ENCODE measurements at places on chromosomes 3 and 15. TPM values are rescaled to one million over a fixed set of nuclear protein-coding genes. Genes with fewer than 3 reads are reported as not detected.

MEIS2 gene
- 6.7 TPM for total RNA-seq

TUBGCP4 gene
- total RNA-seq, result 21.2 TPM

TMEM45A gene
- total RNA-seq, result 39.2 TPM

HCLS1 gene
- total RNA-seq, result 2.0 TPM

DNA sequence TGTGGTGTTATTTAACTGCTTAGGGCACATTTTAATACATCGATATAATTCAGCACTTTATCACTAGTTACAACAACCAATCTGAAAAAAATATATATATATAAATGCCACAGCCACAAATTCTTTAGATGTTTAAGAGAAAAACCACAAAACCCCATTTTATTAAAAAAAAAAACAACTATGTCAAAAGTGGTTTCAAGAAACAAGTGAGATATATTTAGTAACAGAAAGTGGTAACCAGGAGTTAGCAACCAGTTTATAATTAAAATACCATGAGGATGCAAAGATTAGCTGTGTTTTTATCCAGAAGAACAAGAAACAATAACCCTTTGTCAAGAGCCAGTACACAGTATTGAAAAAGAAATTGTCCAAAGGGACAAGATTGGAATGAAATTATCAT, 14.8 kb upstream of the DIPK2A start:
- no peak for DNase-seq

DNA sequence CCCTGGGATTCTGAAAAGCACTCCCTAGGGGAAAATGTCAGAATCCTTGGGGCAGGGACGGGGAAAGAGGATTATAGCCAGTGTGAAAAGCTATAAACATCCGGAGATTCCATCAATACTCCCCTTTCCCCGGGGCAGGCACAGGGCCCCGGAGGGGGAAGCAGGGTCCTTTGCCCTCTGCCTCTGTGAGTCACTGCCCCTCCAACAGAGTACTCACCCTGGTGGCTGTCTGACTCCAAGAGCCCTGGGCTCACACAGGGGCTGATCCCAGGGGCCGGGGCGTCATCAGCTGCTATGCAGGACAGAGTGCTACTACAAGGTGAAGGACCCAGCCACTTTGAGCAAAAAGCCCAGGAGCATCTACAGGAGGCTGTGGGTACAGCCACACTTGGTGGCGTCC, 133.0 kb upstream of the PRR20G start:
- DNase-seq, result no peak

DNA sequence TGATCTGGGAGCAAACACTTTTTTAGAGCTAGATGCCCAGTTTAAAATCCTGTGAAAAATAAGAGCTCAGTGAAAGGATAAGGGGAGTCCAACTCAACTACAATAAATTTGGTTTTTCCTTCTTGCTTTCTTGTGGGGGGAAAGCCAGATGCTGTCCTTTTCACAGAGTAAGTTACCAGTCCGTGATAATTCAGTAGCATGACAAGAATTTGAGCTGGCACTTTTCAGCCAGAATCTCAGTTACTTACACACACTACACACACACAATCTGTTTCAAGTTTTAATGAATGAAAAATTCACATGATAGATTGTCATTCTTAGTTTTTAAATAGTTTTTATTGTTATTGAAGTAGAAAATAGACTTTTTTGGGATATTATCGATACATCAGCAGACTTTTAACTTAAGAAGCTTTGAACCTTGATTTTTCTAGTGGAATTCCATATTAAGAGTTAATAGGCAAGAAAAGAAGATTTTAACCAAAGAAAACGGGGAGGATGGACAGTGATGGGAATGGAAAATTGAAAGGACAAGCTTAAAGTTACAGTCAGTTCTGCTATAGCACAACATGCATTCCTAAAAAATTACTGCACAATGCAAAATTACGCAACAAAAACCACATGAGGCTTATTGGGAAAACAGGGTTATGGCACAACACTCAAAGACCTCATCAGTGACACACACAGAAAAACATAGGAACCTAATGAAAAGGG, 47.0 kb downstream of the PSMD6 start:
- peak; percentile 93 for DNase-seq

Measured in mammary epithelial cell (primary cell).